Spleen (tissue), 13 donors: ENCODE measurements at places on chromosomes 3 and 15.

- DNase-seq: no peak
Measured at GRCh38 chr15:71288348-71288955, 173.2 kb downstream of the THSD4 start.

DNA sequence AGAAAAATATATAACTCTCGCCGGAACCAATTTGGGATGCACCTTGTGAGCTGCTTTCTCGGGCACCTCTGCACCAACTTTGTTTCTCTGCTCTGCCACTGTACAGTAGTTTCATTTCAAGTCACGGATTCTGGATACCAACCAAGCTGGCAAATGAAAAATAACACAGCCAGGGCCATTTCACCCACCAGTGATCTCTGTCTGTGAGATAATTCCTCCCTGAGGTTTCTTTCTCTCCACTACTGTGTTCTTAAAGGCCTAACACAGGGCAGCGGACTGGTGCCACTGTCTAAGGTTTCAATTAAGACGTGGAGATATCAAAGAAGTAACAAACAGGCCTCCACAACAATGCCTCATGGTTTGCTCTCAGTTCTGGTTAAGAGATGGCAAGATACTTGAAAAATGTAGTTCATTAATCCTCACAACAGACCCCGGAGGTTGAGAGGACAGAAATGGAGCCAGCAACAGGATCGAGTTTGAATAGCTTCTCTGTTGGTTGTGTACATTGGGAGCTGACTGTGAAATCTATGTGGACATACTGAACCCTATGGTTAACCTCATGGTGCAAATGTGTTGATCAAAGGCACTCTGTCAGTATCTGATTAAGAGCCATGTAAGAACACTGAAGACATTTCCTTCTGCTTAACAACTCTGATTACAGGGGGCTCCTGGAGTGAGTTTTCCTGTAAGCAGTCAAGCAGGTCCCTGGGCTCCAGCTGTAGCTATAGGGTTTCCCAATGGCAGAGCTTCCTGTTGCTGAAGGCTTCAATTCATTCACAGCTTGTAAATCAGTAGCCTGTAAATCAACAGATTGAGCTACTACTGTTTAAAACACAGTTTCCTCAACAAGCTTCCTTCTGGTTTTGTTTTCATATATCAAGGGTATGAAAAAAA lies 470.5 kb downstream of the EPHA3 start:
- DNase-seq: no peak

GRCh38 chr15:49331442-49331841 lies 91.6 kb upstream of the FGF7 start:
- DNase-seq: no peak

- DNase-seq: no peak
Measured at GRCh38 chr3:43353923-43354670, 67.8 kb downstream of the SNRK start.

GRCh38 chr3:129112308-129113052 lies 9.1 kb downstream of the RAB43 start:
- no peak for DNase-seq

DNA sequence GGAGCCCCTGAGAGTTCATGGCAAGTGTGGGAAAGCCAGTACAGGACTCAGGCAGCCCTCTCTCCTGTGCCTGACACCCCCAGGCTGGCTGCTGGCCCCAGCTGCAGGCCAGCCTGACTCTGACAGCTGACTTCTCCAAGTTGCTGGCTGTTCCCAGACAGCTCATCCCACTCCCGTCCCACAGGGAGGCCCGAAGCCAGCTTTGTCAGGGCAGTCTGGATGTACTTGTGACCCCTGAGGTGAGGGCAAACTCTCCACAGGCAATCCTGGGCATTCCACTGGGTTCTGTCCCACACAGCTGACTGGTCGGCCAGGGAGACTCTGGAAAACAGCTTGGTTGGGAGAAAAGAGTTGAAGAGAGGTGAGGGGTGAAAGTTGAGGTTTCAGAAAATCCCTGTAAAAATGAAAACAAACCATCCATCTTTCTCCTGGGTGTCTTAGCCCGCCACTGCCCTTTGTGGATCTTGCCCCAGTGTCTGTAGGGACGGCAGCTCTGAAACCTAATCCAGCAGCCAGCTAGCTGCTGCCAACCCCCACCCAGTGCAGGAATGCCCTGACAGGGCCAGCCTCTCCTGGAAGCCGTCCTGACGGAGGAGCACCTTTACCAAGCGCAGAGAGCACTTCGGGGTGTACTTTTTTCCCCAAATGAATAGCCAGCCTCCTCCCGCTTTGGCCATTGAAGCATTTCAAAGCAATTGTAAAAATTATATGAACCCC lies 87.9 kb downstream of the DNAJB8 start:
- DNase-seq: no peak

DNA sequence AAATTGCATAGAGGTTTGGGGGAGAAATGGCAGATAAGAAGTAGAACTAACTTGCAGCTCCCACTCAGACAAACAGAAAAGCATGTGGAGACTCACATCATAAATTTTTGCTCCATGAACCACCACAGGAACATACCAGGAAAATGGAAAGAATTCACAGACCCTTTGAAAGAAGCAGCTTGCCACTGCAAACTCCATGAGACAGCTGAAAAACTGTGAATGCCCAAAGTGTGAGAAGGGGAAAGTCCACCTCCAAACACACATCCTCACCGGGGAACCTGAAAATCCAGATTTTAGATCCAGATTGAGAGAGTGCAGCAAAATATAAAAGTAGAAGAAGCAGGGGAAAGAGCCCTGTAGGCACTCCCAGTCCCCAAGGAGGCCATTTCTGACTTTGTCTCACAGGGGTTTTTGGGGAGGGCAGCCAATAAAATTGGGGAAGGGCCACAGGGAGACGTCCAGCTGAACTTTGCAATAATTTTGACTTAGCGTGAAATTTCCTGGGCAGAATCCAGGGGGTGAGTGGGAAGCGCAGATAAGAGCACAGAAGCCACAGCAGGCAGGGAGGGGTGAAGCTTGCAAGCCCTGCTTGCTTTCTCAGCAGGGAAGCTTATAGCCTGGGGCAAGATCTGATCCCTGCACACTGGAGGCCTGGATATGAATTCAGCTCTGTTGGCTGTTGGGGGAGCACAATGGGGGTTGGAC lies 183.4 kb upstream of the UBE2E2 start:
- DNase-seq: no peak

- no peak for DNase-seq
Measured at GRCh38 chr3:12399226-12399625, 85.1 kb upstream of the TSEN2 start.

- no peak for DNase-seq
Measured at GRCh38 chr3:102736975-102737304, 302.1 kb downstream of the ZPLD1 start.

- DNase-seq: no peak
Measured at GRCh38 chr15:73850228-73850627, 23.1 kb upstream of the TBC1D21 start.
